IMR-90 (cell line): ENCODE measurements at places on chromosomes 4 and X. TPM values are rescaled to one million over a fixed set of nuclear protein-coding genes. Genes with fewer than 3 reads are reported as not detected.
A peak's percentile ranks its signal among the peaks of the same experiment; 100 is the strongest.

DNA sequence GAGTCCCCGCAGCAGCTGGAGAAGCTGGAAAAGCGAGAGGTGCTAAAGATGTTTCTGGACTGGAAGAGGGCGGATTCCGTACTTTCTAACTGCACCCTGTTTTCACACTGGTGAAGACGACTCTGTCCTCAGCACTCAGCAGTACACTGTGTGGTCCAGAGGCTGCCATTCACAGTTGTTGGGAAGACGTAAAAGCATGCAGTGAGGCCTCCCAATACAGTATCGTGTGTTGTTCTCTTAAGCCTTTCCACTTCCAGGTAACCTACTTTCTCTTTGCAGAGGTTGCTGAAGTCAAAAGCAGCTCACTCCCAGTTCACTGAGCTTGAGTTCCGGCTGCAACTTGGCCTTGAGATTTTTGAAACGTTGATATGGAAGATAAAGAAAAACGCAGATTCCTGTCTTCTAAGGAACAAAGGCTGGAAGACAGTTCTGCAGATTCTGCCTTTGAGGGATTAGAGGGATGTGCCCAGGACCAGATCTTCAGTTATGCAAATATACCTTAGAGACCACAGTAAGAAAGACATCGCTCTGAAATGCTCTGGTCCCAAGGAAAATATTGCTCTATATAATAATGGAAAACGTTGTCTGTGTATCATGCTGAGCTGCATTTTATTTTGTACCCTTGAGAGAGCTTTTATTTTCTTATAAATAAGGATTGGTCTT is 540.9 kb downstream of the TRIML1 start:
- no peak for DNase-seq

SULT1E1 gene
- polyA plus RNA-seq = not detected in 2 replicates

- DNase-seq = no peak
Measured at GRCh38 chr4:124534131-124534530, 178.4 kb downstream of the ANKRD50 start.

SPANXN4 gene
- polyA plus RNA-seq = not detected in 2 replicates

DNA sequence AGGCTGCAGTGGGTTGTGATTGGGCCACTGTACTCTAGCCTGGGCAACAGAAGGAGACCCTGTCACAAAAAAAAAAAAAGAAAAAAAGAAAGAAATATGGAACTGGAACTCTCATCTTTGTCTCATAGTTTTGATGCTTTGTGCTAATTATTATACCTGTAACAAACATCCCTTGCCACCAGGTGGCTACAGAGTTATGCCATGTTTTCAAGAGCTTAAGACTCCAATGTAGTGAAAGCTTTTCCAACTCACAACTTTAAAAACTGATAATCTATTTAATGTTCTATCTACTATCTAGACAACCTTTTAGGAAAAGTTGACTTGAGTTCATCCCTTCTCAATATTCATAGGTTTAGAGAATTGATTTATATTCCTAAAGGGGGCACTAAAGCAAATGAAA is 42.4 kb downstream of the HTR2C start:
- DNase-seq = peak; percentile 3

MYOZ2 gene
- 0.14 and 0.17 TPM in 2 replicates for polyA plus RNA-seq

LIMCH1 gene
- 0.89 and 1.1 TPM in 2 replicates for polyA plus RNA-seq

GRCh38 chr4:53695540-53696463 is 104.5 kb upstream of the LNX1 start:
- DNase-seq = no peak

- DNase-seq = no peak
Measured at GRCh38 chrX:11908371-11908770, 150.3 kb downstream of the MSL3 start.

DNA sequence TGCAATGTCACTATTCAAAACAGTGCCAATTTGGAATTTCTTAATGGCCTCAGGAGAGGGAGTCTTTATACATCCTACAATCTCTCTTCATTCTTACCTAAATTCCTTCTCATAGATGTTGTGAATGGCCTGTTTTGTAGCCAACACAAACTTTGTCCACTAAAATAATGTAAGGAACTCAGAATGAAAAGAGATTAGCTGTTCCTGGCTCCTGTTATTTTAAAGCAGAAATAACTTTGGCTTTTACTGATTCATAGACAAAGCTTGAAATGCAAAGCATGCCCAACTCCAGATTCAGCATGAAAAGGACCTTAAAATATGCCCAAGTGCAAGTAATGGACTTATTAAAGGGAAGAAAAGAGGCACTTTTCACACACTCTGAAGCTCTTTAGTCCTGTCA is 146.0 kb upstream of the GPC4 start:
- no peak for DNase-seq

- DNase-seq = no peak
Measured at GRCh38 chrX:15714529-15714928, 23.5 kb upstream of the CA5B start.

TRAPPC11 gene
- polyA plus RNA-seq = 22.1 and 25.3 TPM in 2 replicates

NIPAL1 gene
- 0.89 and 0.93 TPM in 2 replicates for polyA plus RNA-seq

SFRP2 gene
- not detected in 2 replicates for polyA plus RNA-seq

DNA sequence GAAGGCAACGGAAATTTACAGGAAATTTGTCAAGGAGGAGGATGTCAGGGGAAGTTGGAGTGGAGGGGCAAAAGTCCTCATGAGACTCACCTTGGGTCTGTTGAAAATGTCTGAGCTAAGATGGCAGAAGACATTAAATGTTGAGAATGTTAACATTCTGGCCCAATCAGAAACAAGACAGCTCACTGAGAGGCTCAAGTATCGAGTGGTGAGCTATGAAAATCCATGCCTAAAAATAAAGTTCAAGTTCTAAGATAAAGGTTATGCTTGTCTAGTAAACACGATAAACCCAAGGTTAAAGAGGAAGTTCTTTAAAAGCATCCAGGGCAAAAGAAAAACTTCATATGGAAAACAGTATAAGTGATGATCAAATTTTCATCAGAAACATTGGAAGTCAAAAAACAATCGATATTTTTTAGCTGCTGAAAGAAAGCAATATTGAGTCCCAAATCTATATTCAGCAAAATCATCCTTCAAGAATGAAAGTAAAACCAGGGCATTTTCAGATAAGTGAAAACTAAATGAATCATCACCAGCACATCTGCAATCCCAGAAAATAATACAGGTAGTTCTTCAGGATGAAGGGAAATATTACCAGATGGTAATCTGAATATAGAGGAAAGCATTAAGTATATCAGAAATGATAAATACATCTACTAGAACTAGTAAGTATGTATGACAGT is 462.4 kb downstream of the TLL1 start:
- DNase-seq = no peak

- no peak for DNase-seq
Measured at GRCh38 chrX:37834937-37835336, 12.4 kb downstream of the DYNLT3 start.

DNA sequence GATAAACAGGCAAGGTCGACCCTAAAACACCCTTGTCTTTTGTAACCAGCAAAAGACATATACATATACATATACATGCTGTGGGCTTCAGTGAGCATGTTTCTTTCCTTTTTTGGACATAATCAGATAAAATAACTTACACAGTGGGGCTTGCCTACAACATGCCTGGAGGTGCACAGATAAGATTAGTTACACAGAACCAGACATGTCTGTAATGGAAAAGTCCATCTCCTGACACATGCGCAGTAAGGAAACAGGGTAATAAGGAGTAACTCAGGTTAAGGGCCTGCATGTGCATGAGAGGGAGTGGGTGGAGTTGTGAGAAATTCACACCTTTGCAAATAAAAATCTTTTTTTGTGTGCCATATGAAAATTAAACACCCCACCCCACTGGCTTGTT is 3.4 kb downstream of the UGT2A1 start:
- DNase-seq = no peak

AR gene
- polyA plus RNA-seq = 1.3 and 1.5 TPM in 2 replicates

PABPC5 gene
- 0.56 and 0.63 TPM in 2 replicates for polyA plus RNA-seq

CXCL8 gene
- polyA plus RNA-seq = 2.2 and 3.0 TPM in 2 replicates

FAM47A gene
- polyA plus RNA-seq = not detected in 2 replicates

GRCh38 chr4:74838746-74839370 is 44.5 kb upstream of the BTC start:
- peak; percentile 18 for DNase-seq

UGT2A1 gene
- not detected in 2 replicates for polyA plus RNA-seq

DNA sequence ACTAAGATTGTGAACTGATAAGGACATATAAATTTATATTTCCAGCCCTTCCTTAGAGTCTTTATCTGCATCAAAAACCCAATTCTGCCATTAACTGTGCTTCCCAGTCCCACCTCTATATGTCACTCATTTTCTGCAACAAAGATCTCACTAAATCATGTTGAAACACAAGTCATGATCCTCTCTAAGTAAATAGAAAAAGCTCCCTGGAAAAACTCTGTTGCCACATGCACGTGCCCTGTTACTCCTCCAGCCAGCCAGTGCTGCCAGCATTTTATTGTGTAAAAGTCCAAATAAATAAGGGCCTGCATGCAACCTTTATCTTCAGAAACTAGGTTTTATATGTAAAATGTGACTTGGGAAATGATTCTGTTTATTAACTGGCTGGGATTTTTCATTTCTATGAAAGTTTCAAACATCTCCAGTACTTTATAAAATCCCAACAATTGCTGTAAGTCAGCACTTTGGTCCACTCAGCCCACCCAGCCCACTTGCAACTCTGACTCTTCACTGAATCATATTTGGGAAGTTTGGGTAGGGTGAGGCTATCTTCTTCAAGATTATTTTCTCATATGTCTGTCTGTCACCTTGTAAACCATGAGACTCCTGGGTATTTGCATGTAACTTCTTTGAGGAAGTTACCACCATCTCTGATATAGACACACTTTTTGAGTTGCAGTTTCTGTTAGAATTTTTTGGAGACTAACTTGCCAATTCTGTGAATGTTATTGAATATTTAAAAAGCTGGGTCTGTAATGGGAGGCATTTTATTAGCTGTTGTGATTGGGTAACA is 40.0 kb upstream of the SMARCA5 start:
- DNase-seq = no peak

DNA sequence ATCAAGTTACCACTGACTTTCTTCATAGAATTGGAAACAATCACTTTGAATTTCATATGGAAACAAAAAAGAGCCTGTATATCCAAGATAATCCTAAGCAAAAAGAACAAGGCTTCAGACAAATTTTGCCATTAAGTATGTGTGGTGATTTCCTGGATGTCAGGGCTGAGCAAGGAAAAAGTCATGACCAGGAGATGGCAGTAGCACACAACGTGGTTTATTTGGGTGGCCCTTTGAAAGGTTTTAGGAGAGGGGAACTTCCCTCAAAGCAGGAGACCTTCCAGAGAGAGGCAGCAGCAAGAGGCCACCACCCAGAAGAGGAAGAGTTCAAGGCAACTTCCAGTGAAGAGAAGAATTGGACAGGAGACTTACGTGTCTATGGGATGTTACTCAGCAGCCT is 18.1 kb upstream of the ZXDB start:
- DNase-seq = peak; percentile 17

TMPRSS11B gene
- polyA plus RNA-seq = not detected in 2 replicates

DNA sequence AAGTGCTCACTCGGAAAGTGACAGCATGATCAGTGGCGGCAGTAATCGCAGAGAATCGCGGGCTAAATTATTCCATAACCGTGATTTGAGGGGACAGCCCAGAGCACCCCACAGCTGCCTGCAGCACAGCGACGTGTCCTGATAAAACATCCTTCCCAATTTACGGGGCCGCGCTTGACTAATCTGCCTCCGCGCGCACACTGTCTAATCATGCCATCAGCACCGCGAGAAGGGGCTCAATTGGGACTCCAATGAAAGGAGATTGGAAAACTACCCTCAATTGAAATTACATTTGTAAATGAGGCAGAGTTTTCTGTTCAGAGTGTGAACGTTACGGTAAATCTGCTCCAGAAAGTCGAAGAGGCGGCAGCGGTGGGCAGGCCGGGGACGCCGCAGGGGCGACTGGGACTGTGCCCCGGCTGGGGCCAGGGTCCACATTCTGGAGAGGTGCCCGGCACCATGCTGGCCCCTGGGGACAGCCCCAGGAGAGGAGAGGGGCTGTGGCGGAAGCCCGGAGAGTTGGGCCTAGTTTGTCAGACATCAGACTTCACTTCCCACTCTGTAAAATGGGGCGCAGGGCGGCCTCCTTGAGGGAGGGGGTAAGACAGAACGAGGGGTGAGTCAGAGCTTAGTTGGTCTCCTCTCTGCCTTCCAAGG is 107.7 kb downstream of the FAM53A start:
- no peak for DNase-seq

DNA sequence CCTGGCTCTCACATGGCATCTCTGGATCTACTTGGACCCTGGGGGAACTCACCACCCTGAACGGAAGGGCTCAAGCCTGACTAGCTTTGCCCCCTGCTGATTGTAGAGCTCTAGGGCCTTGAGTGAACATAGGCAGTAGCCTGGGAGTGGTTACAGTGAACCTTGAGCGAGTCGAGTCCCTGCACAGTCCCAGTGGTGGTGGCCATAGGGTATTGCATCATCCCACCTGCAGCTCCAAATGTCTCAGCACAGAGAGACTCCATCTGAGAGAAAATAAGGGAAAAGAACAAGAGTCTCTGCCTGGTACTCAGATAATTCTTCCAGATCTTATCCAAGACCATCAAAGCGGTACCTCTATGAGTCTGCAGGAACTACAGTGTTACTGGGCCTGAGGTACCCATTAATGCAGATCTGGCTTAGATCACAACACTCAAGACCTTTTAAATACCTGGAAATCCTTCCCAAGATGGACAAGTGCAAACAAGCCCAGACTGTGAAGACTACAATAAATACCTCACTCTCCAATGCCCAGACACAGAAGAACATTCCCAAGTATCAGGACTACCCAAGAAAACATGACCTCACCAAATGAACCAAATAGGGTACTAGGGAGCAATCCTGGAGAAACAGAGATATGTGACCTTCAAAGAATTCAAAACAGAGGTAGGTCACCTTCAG is 167.5 kb upstream of the TET2 start:
- DNase-seq = no peak

CYLC1 gene
- not detected in 2 replicates for polyA plus RNA-seq

IL13RA1 gene
- 17.7 and 24.2 TPM in 2 replicates for polyA plus RNA-seq

- no peak for DNase-seq
Measured at GRCh38 chr4:61886131-61886530, 686.0 kb downstream of the ADGRL3 start.

- no peak for DNase-seq
Measured at GRCh38 chrX:143058120-143058519, 32.4 kb downstream of the SPANXN4 start.

DNA sequence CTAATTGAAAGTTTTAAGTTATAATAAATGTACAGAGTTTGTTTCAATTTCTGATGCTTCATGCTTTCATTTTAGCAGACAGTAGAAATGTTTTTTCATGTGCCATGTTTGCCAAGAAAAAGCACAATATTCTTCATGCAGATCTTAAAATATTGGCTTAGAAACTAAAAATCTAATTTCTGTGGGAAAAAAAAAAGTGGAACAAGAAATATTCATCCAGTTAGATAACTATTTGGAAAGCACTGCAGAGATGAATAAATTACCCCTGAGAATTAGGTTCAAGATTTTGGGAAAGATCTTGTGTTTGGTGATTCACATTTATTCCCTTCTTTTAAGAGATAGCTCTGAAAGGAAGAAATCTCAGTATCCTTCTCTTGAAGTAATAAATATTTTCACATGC is 912.5 kb downstream of the C4orf33 start:
- DNase-seq = no peak

DNA sequence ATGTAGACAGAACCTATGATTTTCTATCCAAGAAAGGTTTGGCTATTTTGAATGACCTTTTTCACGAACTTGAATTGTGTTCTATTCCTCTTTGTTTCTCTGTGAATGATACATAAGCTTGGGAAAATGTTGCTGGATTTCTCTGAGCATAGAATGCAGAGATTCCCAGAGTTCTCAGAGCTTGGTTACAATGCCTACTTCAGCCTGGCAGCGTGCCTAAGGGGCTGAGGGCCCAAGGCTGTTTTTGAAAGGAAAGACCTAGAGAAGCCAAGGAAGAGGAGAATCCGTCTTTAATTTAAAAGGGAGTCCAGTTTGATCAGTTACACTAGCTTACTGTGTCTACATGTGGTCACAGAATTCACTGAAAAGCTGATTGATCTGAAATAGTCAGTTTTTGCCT is 55.3 kb upstream of the CXorf51B start:
- no peak for DNase-seq
